ENCODE measurements at places on chromosomes 13 and 19. TPM values are rescaled to one million over a fixed set of nuclear protein-coding genes. Genes with fewer than 3 reads are reported as not detected.

GRCh38 chr13:58594747-58595600 lies 963.4 kb downstream of the PCDH17 start:
- ATAC-seq: no peak

The KIR3DL1 gene
- not detected for total RNA-seq

DNA sequence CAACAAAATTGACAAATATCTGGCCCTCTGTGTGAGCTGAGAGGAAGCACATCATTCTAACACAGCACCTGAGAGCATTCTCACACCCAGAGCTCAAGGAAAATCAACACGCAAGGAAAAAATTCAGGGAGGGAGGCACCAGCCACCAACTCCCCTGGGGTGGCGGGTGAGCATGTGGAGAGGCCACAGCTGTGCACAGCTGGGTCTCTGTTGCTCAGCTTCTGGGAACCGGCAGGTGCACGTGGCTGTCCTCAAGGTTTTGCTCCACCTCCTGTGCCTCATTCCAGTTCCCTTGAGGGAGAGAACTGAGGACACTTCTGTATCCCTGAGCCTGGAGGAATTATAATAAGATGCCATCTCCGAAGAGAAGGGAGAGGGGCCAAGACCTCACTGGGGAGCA lies 134.0 kb downstream of the USP12 start:
- ATAC-seq: no peak

DNA sequence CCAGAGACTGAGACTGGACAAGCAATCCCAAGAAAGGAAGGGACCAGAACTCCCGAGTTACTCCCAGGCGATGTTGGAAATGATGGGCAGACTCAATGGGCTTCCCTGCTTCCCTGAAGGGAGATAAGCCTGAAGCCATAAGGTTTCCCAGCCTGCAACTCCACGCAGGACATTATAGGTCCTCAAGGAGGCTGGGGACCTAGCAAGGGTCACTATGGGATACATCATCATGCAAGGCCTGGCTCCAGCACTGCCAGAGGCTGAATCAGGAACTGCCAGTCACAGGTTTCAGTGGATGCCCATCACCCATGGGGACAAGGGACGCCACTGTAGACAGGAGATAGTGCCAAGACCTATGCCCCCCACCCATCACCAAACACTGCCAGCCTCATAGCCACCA lies 338.7 kb downstream of the IRS2 start:
- ATAC-seq: no peak

The ADM5 gene
- 0.92 TPM for total RNA-seq

- no peak for ATAC-seq
Observed at GRCh38 chr13:97223711-97224541, 1.8 kb downstream of the MBNL2 start.

DNA sequence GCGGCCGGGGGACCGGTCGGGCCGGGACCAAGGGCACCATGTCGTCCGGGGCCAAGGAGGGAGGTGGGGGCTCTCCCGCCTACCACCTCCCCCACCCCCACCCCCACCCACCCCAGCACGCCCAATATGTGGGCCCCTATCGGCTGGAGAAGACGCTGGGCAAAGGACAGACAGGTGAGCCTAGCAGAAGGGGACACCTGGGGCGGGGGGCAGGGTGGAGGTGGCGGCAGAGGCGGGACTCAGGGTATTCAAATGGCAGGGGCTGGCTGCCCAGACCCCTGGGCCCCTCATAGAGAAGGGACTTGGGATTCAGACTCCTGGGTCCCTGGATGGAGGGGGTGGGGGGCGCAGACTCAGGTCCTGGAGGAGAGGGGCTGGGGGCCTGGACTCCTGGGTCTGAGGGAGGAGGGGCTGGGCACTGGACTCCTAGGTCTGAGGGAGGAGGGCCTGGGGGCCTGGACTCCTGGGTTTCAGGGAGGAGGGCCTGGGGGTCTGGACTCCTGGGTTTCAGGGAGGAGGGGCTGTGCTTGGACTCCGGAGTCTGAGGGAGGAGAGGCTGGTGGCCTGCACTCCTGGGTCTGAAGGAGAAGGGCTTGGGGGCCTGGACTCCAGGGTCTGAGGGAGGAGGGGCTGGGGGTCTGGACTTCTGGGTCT lies 735 bp downstream of the BRSK1 start:
- no peak for ATAC-seq

DNA sequence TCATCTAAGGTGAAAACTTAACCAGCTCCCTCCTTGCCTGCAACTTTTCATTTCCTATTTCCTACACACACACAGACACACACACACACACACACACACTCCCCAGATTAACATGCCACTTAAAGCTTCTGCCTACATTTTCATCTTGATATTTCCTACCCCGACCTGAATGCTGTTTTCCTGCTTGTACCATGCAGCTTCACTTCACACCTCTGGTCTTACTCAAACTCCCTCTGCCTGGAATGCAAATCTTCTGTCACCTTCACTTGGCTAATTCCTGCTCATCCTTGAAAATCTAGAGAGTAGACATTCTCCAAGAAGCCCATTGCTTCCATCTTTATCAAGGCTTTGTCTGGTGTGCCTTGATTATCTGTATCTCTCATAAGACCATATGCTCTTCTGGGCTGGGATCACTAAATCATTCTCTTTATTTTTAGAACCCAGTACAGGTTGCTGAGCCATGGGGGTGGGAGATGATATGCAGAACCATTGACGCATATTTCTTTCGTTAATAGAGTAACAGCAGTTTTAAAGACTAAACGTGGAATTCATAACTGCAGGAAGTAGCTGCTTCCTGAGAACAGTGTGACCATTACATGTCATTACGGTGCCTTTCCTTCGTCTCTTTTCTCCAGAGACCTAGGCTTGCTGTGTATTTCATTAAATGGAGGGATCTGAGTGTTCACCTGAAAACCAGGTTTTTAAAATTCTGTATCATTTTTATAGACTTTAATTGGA lies 37.7 kb downstream of the CNMD start:
- no peak for ATAC-seq

DNA sequence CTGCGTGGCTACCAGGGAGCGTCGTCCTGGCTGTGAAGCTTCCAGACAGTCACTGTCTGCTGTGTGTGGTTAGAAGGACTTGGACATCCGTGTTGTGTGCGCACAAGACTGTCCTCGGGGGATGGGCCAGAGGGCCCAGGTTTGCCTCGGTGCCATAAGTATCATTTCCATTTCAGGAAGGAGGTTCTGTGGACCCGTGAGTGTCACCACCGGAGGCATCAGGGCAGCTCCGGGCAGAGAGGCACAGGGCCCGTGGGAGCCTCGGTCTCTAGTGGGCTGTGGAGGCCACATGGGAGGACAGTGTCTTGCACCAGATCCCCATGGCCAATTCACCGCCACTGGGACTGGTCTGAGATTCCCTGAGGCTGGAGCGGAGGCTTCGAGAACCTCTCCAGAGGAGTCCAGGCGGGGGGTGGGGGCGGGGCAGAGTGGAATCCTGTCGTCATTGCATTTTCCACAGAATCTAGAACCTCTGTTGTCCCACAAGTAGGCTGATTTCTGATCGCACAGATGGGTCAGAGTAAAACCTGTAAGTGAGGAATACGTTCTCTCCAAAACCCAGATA lies 6.0 kb downstream of the ZNF57 start:
- no peak for ATAC-seq

GRCh38 chr19:41570639-41571112 lies 5.3 kb upstream of the CEACAM21 start:
- ATAC-seq: peak; percentile 90

The GRK1 gene
- not detected for total RNA-seq

DNA sequence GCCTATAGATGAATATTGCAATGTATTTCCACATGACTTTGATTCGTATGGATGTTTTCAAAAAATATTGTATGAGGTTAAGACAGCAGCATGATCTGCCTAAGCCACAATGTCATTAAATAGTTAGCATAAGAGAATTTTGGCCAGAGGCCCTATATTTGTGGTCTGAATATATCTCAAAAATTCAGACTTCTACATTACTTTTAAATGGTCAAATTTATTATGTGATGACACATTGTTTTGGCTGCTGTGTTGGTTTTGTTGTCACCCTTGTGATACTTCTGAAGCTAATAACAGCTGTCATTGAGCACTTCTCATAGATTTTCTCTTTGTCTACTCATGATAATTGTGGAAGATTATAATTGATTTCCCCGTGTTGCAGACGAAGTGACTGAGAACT lies 288.2 kb downstream of the MYO16 start:
- no peak for ATAC-seq

The BCL3 gene
- total RNA-seq: 67.6 TPM

- ATAC-seq: no peak
Observed at GRCh38 chr19:2252055-2252796, 3.1 kb downstream of the AMH start.

The ZNF610 gene
- total RNA-seq: 0.24 TPM

GRCh38 chr19:58021541-58022282 lies 12.1 kb upstream of the ZSCAN1 start:
- ATAC-seq: peak; percentile 42
